COLO829 (cell line): ENCODE measurements at places on chromosomes 11 and 22.

DNA sequence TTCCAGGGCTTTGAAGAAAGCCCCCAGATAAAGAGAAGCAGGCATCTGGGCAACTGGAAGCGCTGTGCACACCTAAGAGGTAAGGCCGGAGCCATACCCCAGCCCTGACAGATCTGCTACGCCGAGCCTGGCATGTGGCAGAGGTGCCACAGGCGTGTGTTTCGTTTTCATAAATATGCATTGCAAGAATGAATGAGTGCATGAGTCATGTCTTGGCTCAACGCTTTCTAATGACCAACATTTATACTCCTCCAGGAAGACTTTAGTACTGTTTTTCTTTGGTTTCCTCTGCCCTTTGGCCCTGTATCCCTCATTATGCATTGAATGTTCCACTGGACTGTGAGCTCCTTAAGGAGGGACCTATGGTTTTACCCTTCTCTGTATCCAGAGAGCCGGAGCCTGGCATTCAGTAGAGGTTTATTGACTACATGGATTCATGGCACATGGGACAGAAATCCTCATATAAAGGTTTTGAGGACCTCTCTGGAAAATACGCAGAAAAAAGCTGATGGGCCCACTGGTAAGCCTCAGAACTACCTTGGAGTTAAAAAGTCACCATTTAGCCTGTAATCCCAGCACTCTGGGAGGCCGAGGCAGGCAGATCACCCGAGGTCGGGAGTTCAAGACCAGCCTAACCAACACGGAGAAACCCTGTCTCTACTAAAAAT is 38.9 kb upstream of the CSNK2A3 start:
- peak; percentile 32 for DNase-seq

DNA sequence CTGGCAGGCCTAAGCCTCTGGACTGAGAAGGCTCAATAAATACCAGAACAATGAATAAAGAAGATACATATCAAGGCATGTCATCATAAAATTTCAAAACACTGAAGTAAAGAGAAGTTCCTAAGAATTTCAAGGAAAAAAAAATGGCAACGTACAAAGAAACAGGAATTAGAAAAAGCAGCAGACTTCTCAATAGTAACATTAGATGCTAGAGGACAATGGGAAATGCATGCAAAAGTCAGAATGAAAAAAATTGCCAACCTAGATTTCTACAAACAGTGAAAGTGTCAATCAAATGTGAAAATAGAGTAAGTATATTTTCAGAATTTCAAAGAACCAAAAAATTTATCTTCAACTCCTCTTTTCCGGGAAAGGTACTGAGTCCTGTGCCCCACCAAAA is 125.0 kb downstream of the KCNC1 start:
- no peak for DNase-seq

DNA sequence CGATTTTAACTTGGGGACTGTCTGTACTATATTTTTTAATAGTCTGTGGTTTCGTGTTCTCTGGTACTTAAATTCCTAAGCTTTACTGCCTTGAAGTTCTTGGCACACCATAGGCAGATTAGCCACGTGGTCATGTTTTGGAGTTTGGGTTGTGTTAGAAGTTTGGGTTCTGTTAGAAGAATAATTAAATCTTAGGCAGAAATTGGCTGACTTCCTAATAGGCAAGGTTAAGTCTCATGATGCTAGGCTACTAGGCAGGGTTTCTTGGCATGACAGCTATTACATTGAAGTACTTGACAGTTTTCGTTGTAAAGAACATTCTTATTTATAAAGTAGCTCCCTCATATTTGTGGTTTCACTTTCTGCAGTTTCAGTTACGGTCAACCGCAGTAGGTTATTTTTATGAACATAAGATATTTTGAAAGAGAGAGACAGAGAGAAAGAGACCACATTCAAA is 30.0 kb upstream of the MMP7 start:
- DNase-seq: no peak

GRCh38 chr11:5274395-5274794 is 4.7 kb upstream of the HBE1 start:
- DNase-seq: no peak

GRCh38 chr22:40050258-40050657 is 55.5 kb downstream of the FAM83F start:
- DNase-seq: no peak

- DNase-seq: peak; percentile 20
These were observed 25.5 kb downstream of the CTTN start for GRCh38 chr11:70423523-70424505.

GRCh38 chr11:133714471-133715375 is 130.6 kb downstream of the SPATA19 start:
- DNase-seq: no peak

DNA sequence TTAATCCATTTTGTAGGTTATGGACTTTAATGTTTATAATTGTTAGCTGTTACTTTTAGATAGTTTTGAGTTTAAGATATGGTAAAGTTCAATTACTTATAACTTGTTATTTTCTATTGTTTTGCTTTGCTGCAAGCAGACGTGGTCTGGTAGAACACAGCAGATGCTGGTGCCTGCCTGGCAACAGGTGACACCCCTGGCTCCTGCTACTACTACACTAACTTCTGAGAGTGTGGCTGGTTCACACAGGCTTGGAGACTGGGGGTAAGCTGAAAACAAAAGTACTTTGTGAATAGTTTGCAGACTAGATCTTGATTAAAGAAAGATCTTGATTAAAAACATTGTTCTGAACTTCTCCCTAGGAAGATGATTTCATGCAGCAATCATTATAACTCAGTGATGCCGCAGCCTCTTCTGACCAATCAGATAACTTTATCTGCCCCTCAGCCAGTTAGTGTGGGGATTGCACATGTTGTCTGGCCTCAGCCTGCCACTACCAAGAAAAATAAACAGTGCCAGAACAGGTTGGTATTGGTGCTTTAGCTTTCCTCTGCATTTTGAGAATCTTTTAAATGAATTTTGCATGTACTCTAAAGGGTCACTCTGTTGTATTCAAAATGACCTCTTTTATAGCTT is 90.4 kb downstream of the HIPK3 start:
- no peak for DNase-seq

- no peak for DNase-seq
These were observed 636.7 kb downstream of the BRD1 start for GRCh38 chr22:49190816-49191505.

DNA sequence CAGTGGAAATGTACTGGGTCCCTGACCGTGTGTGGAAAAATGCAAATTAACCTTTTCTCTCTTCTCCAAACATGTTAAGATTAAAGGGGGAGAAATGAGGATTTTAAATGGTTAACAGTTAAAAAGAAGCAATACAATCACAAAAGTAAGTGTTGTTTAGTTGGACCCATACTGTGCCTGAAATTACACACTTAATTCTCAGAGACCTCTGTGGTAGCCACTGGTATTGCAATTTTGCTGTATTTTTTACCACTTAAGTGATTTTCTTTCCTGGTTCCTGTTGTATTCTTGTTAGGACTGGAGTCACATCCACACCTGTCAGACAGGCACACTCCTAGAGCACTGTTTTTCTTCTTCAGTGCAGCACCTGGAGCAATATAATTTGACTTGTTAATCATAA is 179.6 kb upstream of the PDGFD start:
- no peak for DNase-seq

DNA sequence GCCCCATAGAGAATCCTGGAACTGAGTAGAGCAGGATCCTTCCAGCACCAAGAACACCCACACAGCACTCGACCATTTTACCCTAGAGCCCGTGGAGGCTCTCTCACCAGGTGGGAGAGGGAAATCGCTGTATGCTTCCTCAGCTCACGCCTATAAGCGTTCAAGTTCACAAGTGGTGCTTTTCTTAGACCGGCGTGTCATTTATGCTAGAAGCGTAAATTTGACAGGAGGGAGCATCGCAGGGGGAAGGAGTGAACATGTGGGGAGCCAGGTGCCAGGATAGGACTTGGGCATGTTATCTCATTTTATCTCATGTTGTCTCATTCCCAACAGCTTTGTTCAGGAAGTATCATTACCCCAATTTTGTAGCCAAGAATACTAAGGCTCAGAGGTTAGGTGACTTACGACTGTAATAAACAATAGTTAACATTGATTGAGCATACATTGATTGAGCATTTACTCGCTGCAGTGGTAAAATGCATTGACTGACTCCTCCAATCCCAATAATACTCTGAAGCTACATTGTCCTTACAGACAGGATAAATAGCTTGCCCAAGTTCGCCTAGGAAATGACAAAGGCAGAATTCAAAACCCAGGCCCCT is 19.1 kb upstream of the TP53I11 start:
- no peak for DNase-seq

- no peak for DNase-seq
These were observed 11.0 kb downstream of the TANGO2 start for GRCh38 chr22:20031732-20032406.

DNA sequence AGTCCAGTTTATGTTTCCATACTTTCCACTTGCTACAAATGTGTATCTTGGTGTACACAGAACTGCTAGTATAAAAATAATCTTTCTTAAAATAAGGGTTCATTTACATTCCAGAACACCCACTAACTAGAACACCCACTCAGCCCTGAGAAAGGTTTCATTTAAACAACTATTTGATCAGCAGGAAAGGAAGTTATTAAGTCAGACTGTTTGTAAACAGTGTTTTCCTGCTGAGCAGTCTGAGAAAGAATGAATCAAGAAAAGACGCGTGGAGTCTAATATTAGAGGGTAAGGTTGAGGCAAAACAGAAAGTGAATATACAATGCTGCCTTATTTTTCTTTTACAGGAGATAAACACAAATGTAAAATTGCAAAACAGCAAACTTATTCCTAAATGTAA is 32.7 kb downstream of the NARS2 start:
- DNase-seq: no peak

DNA sequence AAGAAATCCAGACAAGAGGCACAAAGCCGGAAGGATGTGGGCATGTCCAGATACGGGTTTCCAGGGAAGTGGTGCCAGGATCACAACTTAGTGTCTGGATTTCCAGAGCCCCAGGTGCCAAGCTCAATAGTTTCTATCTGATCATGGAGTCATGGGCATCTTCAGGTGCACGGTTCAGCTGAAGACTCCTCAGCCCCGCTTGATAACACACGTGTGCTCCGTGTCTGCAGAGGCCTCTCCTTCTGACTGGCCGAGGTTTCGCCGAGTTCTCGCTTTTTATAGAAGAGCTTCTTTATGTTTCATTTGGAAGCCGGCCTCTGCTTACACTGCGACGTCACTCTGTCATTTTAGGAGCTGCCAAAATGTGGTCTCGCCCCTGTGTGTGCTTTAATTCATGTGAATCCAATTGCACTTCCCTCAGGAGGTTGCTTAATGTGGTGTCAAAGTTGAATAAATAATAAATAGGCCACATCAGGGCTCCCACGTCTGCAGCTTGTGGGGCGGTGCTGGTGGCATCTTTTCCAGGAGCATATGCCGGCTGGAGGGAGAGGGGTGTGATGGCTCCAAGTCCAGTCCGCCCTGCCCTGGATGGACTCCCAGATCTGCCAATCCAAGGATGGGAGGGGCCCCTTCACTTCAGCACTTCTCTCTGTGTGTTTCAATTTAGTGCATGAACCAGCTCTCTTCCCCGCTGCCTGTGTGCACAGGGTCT is 1410.8 kb downstream of the TBC1D22A start:
- DNase-seq: no peak
